ENCODE measurements at places on chromosomes 16 and 17. TPM values are rescaled to one million over a fixed set of nuclear protein-coding genes. Genes with fewer than 3 reads are reported as not detected.

Gene MTHFSD
- total RNA-seq: 25.7 TPM

Gene FBXW10B
- 0.61 TPM for total RNA-seq

Gene NPIPA7
- 5.0 TPM for total RNA-seq

Gene KRT16
- not detected for total RNA-seq

Gene GRIN2A
- not detected for total RNA-seq

Gene SP6
- total RNA-seq: not detected

Gene C17orf78
- total RNA-seq: not detected

Gene MYL11
- not detected for total RNA-seq

Gene CDRT15L2
- total RNA-seq: not detected

Gene SMIM22
- not detected for total RNA-seq

Gene NPIPA5
- total RNA-seq: 18.6 TPM

Gene LPO
- not detected for total RNA-seq

Gene CCL11
- total RNA-seq: not detected

Gene OTOP3
- total RNA-seq: not detected

Gene ZNF423
- not detected for total RNA-seq

Gene QPRT
- total RNA-seq: 12.5 TPM

Gene GINS2
- 53.7 TPM for total RNA-seq

Gene CRAMP1
- total RNA-seq: 29.4 TPM

Gene KIF19
- 0.50 TPM for total RNA-seq

Gene BCL6B
- total RNA-seq: 0.39 TPM

Gene SEZ6L2
- not detected for total RNA-seq

Gene HSPB9
- total RNA-seq: not detected

Gene PRR11
- total RNA-seq: 55.1 TPM

Gene ARL5C
- not detected for total RNA-seq

Gene IRX5
- total RNA-seq: 0.32 TPM

Gene SPATA32
- 0.16 TPM for total RNA-seq

Gene EME1
- total RNA-seq: 16.2 TPM

Gene ABCA8
- total RNA-seq: not detected

Gene PSMB10
- total RNA-seq: 352 TPM

Gene SDK2
- total RNA-seq: 2.3 TPM

Gene TBC1D3H
- not detected for total RNA-seq

Gene TNFAIP1
- total RNA-seq: 20.3 TPM

Gene NKD1
- total RNA-seq: 1.1 TPM

Gene KRT23
- total RNA-seq: not detected

Gene HBA1
- total RNA-seq: not detected

Gene HEATR9
- 0.45 TPM for total RNA-seq

Gene RAB37
- total RNA-seq: 93.8 TPM

Gene APOBR
- total RNA-seq: 24.0 TPM

Gene RHBDF1
- 0.11 TPM for total RNA-seq

Gene AANAT
- 0.32 TPM for total RNA-seq

Gene TEDC2
- 26.6 TPM for total RNA-seq

Gene NECAB2
- not detected for total RNA-seq

Gene TPSD1
- not detected for total RNA-seq

Gene PRCD
- total RNA-seq: not detected

Gene PMFBP1
- 1.1 TPM for total RNA-seq

Gene CDH5
- total RNA-seq: not detected

Gene ST6GALNAC1
- total RNA-seq: 2.0 TPM

Gene ZNF750
- total RNA-seq: not detected
